Stimulated activated CD4-positive, alpha-beta T cell treated with anti-CD3 and anti-CD28 coated beads, TNF-alpha, amount 100 ng/mL, for 1 hour (primary cell): ENCODE measurements at places on chromosomes 3 and 15.

DNA sequence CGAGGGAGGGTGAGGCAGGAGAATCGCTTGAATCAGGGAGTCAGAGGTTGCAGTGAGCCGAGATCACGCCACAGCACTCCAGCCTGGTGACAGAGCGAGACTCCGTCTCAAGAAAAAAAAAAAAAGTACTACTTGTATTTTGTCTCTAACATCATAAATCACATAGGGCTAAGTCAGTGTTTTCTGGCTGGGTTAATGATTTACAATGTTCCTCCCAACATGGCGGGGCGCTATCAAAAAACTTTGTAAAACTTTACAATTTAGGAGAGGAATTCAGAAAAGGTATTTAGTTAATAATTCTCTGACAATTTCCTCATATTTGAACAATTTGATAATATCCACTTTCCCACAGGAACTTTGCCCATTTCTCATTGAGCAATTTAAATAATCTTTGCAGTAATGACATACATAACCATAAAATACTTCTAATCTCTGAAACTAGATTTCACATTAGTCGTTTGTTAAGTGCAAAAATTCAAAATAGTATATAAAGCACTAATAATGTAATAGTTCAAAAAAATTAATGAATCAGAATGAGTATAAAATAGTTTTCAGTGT, 26.6 kb upstream of the B3GNT5 start:
- no peak for DNase-seq

DNA sequence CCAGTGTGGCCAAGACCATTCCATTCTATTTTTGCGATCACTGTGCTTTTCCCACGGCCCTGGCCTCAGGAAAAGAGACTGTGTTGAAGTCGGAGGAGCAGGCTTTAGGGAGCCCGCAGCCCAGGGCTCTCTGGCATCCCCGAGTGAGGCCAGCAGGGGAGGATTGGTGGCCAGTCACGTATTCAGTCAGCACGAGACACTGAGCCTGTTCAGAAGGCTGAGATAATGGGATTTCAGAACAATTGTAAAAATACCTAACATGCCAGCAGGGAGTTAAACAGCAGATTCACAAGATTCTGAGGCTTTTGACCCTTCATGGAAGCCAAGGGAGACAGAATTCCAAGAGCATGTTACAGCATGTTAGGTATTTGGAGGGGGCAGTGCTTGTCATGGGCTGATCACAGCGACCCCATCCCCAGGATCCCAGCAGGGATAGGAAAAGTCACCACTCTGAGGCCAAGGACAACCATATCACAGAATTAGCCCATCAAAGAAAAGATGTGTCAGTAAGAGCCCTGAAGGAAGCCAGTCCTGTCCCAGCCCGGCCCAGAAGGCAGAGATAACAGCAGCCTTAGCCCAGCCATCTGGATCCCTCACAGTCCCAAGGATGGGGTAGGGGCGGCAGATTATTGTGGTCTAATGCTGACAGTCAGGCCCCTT, 40.6 kb downstream of the AMOTL2 start:
- no peak for DNase-seq

DNA sequence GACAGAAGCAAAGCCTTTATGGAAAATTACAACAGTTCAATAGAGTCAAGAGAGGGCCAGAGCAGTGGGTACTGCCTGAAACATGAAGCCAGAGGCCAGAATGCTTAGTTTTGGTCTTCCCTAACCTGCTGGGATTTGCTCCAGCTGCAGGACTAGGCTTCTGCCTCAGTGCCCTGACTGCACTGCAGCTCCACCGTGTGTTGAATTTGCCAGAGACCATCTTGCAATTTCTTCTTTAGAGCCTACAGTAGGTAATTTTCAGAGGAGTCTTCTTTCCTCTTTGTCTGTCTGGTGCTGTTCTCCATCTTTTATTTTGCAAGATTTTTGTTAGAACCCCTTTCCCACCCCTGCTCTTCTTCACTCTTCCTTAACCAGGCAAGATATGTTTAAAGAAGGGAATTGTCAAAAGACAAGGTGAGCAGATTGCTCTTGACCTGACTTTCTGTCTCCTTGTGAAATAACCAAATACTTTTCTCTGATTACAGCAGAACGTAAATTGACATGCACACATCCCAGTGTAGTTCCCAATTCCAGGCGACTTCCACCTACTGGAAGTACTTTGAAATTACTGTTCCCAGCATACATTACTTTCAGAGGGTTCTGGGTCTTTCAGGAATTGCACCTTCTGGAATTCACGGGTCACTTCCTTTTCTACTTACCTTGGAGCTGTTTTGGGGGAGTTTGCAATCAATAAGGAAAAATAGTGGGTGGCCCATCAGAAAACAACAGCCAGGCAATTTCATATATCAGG, 161.2 kb downstream of the MINAR1 start:
- no peak for DNase-seq

GRCh38 chr3:24513463-24513862, 18.8 kb upstream of the THRB start:
- DNase-seq: no peak

- DNase-seq: no peak
Measured at GRCh38 chr3:64687781-64688604, at the start of gene ADAMTS9. ADAMTS9 (minus strand) TSS chr3:64688000; CDS start chr3:64687657, 343 bp downstream.

- no peak for DNase-seq
Measured at GRCh38 chr3:143979813-143980212, 8.2 kb downstream of the DIPK2A start.

GRCh38 chr3:140588558-140588957, 89.3 kb upstream of the TRIM42 start:
- DNase-seq: no peak

- DNase-seq: no peak
Measured at GRCh38 chr15:100901702-100902435, 17.3 kb upstream of the LRRK1 start.
